ENCODE measurements at places on chromosomes 5 and 9. TPM values are rescaled to one million over a fixed set of nuclear protein-coding genes. Genes with fewer than 3 reads are reported as not detected.

IFNA2 gene
- not detected for total RNA-seq

RAB3C gene
- total RNA-seq, result 2.3 TPM

PFN3 gene
- not detected for total RNA-seq

TMEFF1 gene
- 3.6 TPM for total RNA-seq

ATP10B gene
- under 0.01 TPM for total RNA-seq

IFNA13 gene
- total RNA-seq, result not detected

LRRC26 gene
- not detected for total RNA-seq

PCDHGC4 gene
- 0.49 TPM for total RNA-seq

PTGDS gene
- total RNA-seq, result 0.38 TPM

STPG3 gene
- total RNA-seq, result not detected

EIF4E1B gene
- total RNA-seq, result not detected

SLC22A4 gene
- total RNA-seq, result 4.7 TPM

SEC24A gene
- 30.8 TPM for total RNA-seq

C7 gene
- 0.06 TPM for total RNA-seq

TAS2R1 gene
- total RNA-seq, result not detected

Data from bladder microvascular endothelial cell (primary cell).